ENCODE measurements at places on chromosomes 2 and 18.
A peak's percentile ranks its signal among the peaks of the same experiment; 100 is the strongest.

GRCh38 chr18:25349131-25349925 is 2.6 kb downstream of the ZNF521 start:
- DNase-seq, result no peak

DNA sequence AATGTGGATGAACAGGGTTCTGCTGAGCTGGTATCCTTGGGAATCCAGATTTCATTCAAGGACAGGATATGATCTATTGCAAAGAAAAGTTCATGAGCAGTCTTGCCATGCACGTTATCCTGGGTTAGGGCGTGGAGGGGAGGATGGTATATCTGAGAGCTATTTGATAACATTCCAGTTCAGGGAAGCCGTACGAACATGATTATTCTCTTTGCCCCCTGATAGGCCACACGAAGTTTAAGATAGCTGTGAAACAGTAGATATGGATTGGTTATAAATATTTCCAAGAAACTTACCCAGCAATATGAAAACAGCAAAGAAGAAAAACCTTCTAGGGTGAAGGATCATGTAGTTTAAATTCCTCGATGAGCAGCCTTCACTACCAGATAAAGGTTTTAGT is 171.9 kb downstream of the LTBP1 start:
- DNase-seq, result no peak

GRCh38 chr2:209523867-209524266 is 100.0 kb downstream of the MAP2 start:
- no peak for DNase-seq

- no peak for DNase-seq
Observed at GRCh38 chr2:182522972-182523473, 96.2 kb upstream of the PDE1A start.

DNA sequence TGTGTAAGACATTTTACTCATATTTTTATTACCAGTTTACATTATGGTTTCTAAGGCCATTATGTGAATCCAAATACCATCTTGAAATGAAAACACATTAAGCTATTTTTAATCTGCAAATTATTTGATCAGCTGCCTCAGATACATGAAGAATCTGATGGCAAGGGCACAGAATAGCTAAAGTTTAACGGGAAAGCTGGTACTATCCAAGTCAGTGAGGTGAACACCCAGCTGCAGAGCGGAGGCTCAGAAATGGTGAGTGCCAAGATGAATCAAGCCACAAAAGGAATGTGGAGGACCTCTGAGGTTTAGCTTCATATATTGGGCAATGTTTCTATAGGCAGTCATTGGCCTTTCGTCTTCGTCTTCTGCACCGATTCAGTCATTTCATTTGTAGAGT is 75.1 kb downstream of the DPP10 start:
- DNase-seq, result no peak

GRCh38 chr2:135703300-135703699 is 38.4 kb upstream of the UBXN4 start:
- DNase-seq, result no peak

DNA sequence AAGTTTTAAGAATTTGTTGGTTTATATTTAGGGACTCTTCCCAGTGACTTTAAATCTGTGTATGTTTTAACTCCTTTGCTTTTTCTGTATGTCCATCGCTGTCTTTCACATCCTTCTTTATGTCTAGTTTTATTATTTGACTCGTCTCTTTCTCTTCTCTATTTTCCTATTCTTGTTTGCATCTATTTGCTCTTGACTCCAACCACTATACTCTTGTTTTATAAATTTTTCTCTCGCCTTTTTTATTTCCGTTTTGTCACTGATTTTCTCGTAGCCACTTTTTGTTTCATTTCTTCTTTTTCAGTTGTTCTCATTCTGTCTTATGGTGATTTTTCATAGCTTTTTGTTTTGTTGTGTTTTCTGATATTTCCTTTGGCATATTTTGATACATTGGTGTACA is 170.5 kb upstream of the NETO1 start:
- DNase-seq, result no peak

DNA sequence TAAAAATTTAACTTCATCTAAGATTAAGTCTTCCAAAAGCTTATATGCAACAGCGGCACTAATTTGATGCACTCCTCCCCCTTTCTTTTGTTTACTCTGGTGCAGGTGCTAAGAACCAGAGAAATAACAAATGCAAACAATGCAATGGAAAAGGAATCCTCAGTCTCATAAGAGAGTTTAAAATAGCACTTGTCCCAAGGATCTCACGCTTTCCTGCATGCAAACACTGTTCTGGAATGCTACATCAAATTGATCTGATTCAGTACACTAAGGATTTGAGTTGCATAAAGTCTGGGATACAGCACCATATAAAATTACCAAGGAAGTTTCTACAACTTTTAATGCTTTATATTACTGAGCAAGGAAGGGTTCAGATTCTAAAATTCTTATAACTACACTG is 50.5 kb downstream of the SEPTIN10 start:
- DNase-seq, result no peak

DNA sequence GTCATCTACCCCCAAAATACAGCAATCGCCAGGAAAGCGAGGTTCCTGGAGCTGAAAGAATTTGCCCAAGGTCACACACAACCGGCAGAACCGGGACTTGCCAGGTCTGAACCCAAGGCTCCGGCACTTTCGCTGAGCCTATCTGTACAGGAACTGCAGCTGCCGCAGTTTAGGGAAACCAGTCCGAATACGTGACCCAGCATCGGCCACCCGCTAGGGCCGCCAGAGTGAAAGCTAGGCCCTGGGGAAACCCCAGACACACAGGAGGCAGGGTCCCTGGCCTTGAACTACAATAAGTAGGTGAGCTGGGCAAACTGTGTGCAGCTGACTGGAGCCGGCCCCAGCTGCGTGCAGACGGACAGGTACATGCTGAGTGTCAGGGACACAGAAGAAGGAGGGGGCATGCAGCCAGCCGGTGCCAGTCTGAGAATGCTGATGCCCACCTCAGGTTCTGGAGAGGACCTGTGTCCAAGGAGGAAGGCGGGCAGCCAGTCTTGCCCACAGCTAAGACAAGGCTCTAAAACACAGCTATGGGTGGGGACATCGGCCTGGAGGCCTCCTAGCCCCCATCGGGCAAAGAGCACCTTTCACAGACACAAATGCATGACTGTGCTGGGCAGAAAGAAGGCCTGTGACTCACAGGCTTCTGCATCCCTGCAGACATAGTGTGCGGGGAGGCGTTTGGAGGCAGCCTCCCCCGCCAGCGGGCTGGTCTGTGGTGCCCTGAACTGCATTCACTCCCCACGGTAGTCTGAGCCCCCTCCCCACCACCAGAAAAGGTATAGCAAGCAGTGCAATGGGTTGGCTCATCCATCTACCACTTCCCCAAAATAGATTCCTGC is 107.4 kb upstream of the ID2 start:
- DNase-seq, result no peak

GRCh38 chr2:98730707-98731040 is 258 bp downstream of the MGAT4A start:
- peak; percentile 30 for DNase-seq

GRCh38 chr2:32523686-32524085 is 104.2 kb upstream of the TTC27 start:
- no peak for DNase-seq

- no peak for DNase-seq
Observed at GRCh38 chr18:63895190-63895589, 7.7 kb downstream of the SERPINB2 start.

- no peak for DNase-seq
Observed at GRCh38 chr2:208297961-208298360, 31.9 kb downstream of the PIKFYVE start.

GRCh38 chr2:200525066-200525465 is 941 bp upstream of the SGO2 start:
- no peak for DNase-seq

DNA sequence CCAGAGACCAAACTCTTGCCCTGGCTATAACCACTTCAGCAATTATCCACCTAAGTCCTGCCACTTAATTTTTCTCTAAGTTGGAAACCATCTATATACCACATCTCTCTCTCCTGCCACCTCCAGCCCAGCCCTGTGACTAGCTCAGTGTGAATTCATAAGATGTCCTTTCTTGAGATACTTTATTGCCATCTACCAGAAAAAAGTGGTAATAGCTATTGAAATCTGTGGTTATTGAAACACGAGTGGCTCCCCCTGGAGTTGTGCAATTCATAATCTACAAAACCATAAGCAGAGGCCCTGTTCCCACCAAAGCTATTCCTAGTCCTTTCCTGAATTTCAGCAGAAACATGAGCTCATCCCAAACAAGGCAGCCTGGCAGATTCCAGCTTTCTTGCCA is 324.0 kb downstream of the TXNL1 start:
- no peak for DNase-seq

DNA sequence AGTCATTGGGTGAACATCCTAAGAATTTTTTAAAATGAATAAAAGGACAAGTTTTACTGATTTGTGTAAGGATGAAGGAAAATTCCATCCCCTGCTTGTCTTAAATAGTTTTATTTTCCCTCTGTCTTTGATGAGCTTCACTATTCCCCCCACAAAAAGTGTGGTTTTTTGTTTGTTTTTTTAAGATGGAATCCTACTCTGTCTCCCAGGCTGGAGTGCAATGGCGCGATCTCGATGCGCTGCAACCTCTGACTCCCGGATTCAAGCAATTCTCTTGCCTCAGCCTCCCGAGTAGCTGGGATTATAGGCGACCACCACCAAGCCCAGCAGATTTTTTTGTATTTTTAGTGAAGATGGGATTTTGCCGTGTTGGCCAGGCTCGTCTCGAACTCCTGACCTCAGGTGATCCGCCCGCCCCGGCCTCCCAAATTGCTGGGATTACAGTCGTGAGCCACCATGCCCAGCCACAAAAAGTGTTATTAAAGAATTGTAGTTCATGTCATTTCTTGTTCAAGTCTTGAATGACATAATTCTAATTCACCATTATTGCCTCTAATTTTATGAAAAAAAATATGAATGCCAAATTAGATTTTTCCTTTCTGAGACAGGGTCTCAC is 91.7 kb downstream of the AGPS start:
- DNase-seq, result no peak

GRCh38 chr2:98763209-98763951 is 32.4 kb upstream of the MGAT4A start:
- DNase-seq, result no peak

GRCh38 chr2:194289712-194290346 is 1367.2 kb upstream of the SLC39A10 start:
- DNase-seq, result no peak

- no peak for DNase-seq
Observed at GRCh38 chr2:225100856-225101294, 58.6 kb upstream of the DOCK10 start.

DNA sequence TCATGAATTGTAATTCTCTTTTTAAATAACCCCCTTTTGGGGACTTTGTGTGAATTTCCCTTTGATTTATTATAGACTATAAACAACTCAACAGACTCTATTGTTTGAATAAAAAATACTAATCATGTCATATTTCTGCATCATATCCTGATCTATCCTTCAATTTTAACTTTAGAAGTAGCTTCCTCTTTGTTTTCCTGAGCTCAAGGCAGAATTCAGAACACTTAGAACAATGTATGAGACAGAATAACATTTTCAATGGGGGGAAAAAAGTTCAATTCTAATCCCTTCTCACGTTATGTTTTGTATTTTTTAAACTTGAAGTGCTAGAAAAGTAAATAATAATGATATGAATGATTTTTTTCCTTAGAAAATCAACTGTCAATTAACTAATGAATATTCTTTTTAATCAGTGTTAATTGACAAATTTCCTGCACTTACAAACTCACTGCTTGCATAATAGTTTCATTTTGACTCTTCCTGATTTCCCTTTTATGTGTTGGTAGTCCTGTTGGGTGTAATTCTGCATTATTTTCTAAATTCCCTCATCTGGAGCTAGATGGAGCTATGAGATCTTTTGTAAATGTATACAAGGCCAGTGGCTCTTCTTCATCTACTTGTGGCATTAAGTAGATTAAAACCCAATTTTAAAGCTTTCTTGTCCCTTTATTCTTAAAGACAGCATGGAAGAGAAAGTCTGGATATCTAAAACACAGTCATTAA is 326.1 kb downstream of the PARD3B start:
- DNase-seq, result no peak

Measured in activated CD4-positive, alpha-beta T cell treated with anti-CD3 and anti-CD28 coated beads, Interleukin-2, amount 50 U/mL, for 24 hours (primary cell).